ENCODE measurements at places on chromosomes 16 and 17.
A peak's percentile ranks its signal among the peaks of the same experiment; 100 is the strongest.

- peak; percentile 87 for DNase-seq
Observed at GRCh38 chr17:18182978-18183333, 672 bp upstream of the ALKBH5 start.

DNA sequence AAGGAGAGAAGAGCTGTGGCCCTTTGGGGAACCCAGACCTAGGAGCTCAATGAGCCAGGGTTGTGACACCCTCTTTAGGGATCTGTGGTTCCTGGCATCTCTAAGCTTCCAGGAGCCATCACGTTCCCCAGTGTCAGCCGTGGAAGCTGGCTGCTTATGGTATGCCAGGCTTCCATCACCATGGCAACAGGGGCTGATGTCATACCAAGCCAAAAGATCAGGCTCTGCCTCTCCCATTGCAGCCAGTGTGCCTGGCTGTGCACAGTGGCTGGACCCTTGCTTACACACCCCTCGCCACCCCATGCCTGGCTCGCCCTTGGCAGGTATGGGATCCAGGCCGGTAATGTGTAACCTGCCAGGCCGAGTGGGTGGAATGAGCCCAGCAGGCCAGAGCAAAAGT is 91.1 kb downstream of the SSH2 start:
- no peak for DNase-seq

DNA sequence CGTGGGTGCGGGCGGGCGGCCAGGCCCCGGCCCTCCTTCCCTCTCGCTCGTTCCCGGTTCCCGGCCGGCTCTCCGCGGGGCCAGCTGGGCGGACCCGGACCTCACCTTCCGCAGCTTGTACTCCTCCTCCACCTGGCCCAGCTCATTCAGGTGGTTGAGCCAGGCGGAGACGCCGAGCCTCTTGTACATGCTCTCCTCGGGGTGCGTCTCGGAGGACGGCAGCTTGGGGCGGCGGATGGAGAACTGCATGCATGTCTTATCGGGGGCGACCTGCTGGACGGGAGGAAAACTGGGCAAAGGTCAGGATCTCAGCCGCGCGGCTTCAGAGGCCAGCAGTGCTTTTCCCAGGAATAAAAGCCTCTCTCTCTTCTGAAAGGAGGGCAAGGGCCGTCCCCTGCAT is 85.4 kb downstream of the TBC1D16 start:
- DNase-seq: no peak

- no peak for DNase-seq
Observed at GRCh38 chr17:34588266-34588665, 8.9 kb downstream of the TMEM132E start.

- no peak for DNase-seq
Observed at GRCh38 chr17:78391843-78392242, 13.4 kb downstream of the PGS1 start.

GRCh38 chr16:4390266-4391260 is 18.9 kb downstream of the VASN start:
- no peak for DNase-seq

- DNase-seq: no peak
Observed at GRCh38 chr17:2608350-2608913, 15.0 kb downstream of the PAFAH1B1 start.

DNA sequence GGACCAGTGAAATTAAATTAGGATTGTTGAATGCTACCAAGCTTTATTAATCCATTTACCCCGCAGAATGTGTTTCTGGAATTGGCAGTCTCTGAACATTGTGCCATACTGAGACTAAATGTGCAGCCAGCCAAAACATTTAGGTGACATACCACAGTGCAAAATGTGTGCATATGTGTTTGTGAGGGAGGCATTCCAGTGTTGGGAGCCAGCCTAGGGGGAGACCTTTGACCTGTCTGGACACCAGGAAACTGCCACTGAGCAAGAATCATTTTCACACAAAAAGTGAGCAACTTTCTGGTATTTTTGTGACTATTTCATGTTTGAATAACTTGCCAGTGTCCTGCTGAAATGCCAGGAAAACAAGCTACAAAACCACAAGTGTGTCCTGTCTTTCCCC is 64.7 kb upstream of the SLC12A3 start:
- DNase-seq: no peak

DNA sequence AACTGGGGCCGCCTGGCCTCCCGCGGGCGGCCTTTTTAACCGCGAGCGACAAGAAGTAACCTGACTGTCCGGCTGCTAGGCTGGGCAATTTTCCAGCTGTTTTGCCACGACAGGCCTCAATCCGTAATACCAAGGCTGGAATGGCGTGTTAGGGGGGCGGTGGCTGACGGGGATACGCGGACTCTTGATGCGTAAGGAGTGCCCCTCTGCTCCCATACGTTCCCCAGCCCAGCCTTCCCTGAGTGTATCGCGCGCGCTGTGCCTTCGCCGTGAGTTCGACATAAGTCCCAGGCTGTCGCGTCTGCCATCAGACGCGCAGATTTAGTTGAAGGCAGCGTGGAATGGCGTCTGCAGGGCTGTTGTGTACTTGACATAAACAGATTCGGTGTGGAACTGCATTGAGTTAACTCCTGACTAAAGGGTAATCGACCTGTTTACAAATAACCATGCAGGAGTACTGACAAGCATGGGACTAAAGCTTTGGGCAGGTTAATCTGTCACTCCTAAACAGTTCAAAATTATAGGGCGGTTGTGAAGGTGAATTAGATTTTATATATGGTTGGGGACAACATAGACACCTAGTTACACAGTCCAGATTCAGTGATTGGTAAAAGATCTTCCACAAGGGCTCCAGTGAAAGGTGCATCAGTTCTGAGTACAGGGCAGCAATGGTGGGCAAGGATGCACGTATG is 16.6 kb upstream of the ERN1 start:
- peak; percentile 76 for DNase-seq
